Activated gamma-delta T cell treated with anti-CD3 and anti-CD28 coated beads, Interleukin-2, amount 50 U/mL, for 16 hours (primary cell): ENCODE measurements at places on chromosomes 3 and 15.

DNA sequence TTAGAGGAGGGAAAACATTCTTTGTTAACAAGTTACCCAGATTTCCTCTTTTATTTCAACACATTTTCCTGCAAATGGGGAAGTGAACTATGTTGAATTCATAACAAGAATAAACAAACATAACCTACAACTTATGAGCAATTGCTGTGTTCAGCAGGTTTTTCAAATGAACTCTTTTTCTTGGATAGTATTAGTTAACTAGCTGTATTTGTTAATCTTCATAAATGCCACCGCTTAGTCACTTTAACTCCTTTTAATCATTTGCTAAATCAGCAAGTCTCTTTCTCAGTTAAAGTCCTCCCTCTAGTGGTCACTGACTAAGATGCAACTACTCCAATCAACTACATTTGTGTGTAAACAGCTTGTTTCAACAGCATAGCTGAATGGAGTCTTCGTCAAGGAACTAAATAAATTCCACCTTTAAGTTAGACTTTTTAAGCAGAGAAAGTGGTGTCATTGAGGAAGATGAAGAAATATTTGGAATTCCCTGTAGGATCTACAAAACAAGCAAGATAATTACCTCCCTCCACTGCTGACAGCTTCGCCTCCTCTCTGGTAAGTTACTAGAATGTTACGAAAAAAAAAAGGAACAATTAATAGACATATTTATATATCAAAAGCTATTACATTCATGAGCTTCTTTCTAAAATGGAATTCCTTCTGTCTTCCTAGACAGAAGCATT lies 1122.0 kb downstream of the ROBO1 start:
- DNase-seq: no peak

DNA sequence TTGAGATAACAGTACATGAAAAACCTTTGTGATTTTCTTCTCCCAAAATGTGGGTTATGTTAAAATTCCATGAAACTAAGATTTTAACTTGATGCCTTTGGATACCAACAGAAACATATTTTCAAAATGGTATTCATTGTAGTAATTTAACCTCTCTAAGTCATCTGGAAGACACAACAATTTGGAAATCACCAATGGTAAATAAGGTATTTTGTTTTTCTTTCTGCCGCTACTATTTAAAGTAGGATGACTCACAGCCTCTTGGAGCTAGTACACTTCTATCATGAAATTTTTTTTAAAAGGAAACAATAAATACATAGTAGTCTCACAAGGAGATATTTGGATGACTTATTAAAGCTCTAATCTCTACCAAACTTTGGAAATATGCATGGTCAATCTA lies 291.6 kb upstream of the VEPH1 start:
- no peak for DNase-seq

GRCh38 chr3:154819491-154819890 lies 260.6 kb upstream of the MME start:
- no peak for DNase-seq

DNA sequence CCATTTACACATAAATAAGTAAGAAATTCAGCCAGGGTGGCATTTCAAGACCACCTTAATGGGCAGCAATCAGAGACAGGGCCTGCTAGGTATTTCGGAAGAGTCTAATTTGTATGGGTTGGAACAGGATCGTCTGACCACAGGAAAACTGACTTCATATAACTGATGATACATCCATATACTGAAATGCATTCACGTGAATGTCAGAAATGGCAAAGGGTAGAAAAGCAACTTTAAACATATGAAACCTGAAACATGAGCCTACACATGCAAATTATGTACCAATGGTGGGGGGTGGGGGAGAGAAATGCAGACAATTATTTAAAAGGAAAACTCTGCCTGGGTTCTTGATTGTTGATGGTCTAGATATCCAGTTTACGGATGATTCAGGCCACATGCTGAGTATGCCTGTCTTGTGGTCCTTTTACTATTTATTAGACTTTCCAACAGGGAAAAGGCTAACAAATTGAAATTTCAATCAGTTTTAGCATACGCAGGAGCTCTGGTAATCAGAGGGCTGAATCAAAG lies 582.2 kb downstream of the FOXP1 start:
- DNase-seq: no peak

- DNase-seq: no peak
These were observed 244.1 kb upstream of the STT3B start for GRCh38 chr3:31288641-31289100.

GRCh38 chr3:127658234-127658633 lies 14.5 kb upstream of the ABTB1 start:
- no peak for DNase-seq

DNA sequence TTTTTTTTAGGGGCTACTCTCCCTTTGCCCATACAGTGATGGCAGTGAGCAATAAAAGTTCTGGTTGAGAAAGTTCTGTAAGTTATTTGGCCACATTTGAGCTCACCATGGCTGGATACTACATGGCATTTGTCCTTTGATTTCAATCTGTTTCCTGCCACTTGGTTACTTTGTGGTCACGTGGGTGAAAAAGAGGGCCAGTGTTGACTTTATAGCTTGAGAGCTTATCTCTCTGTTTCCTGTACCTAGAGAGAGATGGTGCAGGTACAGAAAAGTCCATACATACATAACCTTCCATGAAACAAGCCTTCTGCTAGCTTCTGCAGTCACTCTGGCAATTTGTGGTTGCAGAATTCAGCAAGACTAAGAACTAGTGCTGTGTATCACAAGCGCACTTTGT lies 23.4 kb upstream of the MECOM start:
- no peak for DNase-seq

- no peak for DNase-seq
These were observed 44.4 kb upstream of the B3GALNT1 start for GRCh38 chr3:161149529-161149928.

DNA sequence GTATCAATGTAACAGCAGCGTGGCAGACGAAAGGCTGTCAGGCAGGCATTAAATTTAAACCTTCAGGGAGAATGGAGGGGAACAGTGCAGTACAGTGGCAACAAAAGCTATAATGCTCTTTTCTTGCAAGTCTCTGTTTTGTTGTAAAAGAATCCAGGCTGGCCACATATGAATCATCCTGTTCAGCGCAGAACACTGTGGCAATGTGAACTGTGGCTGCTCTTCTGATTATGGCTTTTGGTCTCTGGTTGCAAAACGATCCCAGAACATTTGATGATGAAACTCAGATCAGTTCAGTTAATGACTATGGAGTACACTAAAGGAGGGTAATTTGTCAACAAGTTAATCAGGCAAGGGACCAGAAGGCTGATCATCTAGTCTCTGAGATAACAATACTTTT lies 219.7 kb upstream of the SGO1 start:
- no peak for DNase-seq

- no peak for DNase-seq
These were observed 23.8 kb upstream of the ANXA2 start for GRCh38 chr15:60421544-60421943.

GRCh38 chr15:69059557-69059943 lies 45.1 kb downstream of the NOX5 start:
- no peak for DNase-seq

DNA sequence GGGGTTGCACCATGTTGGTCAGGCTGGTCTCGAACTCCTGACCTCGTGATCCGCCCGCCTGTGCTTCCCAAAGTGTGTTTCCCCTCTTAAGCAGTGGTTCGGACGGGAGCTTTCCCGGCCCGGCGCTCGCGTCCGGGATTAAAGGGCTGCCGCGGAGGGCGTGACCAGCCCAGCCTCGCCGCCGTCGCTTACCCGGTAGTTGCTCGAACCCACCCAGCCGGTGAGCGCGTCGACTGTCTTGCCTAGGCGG lies 513 bp downstream of the CLASP2 start:
- no peak for DNase-seq

DNA sequence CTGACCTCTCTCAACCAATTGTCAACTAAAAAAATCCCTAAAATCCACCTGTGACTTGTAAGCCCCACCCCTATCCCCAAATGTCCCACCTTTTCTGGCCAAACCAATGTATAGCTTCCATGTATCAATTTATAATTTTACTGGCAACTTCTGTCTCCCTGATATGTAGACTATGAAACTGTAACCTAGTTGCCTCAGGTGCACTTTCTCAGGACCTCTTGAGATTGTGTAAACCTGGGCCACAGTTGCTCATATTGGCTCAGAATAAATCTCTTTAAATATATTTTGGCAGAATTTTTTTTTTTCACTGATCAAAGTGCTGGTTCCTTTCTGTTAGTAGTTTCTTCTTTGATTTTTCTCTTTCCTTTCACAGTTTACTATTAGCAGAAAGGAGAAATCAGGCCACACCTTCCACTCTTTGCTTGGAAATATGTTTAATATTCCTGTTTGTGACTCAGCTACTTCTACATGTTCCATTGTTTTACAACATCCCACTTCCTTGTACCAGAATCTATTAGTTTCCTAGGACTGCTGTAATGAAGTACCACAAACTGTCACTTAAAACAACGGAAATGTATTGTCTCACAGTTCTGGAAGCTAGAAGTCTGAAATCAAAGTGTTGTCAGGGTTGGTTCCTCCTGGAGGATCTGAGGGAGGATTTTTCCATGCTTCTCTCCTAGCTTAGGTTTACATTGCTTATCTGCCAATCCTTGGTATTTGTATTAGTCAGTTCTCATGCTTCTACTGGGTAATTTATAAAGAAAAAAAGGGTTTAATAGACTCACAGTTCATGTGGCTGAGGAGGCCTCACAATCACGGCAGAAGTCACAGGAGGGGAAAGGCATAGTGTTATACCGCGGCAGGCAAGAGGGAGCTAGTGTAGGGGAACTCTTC lies 801.2 kb upstream of the ARPP21 start:
- DNase-seq: no peak

DNA sequence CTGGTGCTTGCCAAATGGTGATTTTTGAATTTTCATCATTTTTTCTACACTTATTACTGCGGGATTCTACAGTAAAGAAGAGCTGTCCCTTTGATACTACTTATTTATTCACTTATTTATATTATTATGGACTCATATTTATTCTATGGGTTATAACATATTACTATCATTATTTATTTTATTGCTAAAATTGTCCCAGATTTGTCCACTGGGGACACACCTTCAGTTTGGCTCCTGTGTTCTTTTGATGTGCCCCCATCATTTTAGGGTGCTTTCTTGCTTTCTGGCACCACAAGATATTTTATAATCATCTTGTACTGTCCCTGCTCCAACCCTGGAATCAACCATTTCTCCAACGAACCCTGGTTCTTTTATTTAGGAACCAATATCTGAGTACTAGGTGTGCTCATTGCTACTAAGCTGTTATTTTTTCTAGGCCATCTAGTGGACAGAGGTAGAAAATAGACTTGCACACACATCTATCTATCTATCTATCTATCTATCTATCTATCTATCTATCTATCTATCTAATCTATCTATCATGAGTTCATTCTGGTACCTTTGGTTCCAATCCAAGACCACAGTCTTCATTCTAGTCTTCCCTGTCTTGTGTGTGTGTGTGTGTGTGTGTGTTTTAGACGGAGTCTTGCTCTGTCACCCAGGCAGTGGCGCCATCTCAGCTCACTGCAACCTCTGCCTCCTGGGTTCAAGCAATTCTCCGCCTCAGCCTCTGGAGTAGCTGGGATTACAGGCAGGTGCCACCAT lies 16.0 kb downstream of the SLC22A14 start:
- no peak for DNase-seq

GRCh38 chr3:67228136-67228535 lies 230.0 kb downstream of the KBTBD8 start:
- no peak for DNase-seq

GRCh38 chr3:180063783-180064182 lies 27.0 kb upstream of the PEX5L start:
- DNase-seq: no peak

DNA sequence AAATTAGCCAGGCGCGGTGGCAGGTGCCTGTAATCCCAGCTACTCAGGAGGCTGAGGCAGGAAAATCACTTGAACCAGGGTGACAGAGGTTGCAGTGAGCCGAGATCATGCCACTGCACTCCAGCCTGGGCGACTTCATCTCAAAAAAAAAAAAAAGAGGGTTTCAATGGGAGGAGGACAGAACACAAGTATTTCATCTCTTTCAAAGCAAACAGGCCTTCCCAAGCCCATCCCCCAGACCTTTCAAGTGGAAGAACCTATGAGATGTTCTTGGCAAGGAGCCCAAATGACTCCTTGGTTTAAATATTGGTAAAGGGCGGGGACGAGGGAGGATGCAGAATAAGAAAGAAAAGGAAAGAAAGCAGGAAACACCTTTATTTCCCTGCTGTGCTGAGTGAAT lies 62.2 kb upstream of the MCF2L2 start:
- no peak for DNase-seq

- DNase-seq: no peak
These were observed 53.0 kb downstream of the ATP10A start for GRCh38 chr15:25810154-25810553.

GRCh38 chr3:196706731-196707130 lies 5.3 kb downstream of the CEP19 start:
- DNase-seq: no peak

GRCh38 chr15:96801576-96802150 lies 471.2 kb downstream of the NR2F2 start:
- no peak for DNase-seq

- DNase-seq: no peak
These were observed 305.7 kb downstream of the RYR3 start for GRCh38 chr15:33616475-33616874.

DNA sequence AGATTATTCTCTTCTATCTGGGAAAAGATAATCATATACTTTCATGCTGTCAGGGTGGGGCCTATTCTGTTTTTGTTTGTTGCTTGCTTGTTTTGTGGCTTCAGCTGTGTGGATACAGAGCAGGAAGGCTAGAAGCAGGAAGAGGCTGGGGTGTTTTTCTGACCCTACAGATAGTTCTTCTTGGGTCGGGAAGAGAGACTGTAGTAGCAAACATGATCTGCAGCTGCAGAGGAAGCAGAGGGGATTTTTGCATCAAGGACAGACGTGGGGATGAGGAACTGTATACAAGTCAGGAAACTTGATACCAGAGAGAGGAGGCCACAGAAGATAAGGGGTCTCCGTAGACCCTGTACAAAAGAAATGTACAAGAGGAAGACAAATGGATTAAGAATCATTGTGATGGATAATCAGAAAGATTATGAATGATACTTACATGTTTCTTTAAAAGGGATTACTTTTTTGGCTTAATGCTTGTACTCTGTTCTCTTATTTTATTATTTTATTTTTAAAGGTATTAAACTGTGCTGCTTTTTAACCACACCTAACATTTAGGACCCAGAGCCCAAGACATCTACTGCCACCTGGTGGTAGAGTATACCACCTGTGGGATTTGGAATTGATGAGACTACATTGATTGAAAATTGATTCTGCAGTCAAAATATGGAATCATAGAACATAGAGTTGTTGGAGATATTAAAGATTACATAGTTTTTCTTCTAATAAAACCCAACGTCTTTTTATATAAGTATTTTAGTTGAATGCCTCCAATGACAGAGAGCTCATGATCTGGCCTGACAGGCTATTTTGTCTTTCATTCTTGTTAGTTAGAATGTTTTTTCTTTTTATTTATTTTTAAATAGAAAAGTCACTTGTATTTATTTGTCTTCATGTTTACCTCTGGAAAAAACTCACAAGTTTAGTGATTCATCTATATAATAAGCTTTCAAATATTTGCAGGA lies 87.3 kb upstream of the ROPN1 start:
- no peak for DNase-seq

DNA sequence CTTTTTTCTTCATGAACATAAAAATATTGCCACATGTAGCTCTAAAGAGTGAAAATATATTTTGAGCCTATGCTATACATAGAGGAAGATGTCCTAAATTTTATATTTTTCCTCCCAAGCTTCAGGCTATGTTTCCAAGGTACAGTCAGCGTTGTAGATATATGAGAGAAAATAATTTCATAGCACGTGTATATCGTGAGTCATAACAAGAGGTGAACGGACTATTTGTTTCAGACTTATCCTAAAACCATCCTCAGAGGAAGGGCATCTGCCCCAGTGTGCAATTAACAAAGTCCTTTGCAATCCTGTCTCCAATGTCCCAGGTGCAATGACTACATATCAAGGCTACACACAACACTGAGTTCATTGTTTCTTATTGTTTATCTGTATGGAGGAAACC lies 177.3 kb upstream of the ARRDC4 start:
- no peak for DNase-seq
